EH (cell line): ENCODE measurements at places on chromosomes 2 and 18.

GRCh38 chr2:56314796-56315195, 131.0 kb downstream of the CCDC85A start:
- DNase-seq: peak; percentile 23

GRCh38 chr2:47724221-47724981, 58.5 kb upstream of the MSH6 start:
- peak; percentile 1 for DNase-seq

DNA sequence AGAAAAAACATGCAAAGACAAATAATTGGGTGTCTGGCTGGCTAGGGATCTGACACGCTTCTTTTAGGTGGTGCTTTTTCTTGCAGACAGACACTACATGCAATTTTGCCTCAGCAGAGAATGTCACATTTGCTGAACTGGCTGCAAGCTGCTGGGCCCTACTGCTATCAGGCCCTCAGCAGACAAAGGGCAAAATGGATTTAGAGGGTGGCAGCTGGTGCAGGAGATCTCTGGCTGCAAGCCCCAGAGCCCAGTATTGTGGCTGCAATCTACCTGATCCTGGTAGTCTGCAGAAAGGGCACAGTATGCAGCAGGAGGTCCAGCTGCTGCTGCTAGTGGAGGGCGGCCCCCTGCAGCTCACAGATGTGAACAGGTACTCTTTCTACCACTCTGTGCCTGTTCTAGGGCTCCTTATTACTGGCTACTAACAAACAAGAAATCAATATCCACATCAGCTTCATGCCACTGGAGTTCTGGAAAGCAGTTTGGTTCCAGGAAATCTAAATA, 796.7 kb upstream of the CELF4 start:
- DNase-seq: no peak

DNA sequence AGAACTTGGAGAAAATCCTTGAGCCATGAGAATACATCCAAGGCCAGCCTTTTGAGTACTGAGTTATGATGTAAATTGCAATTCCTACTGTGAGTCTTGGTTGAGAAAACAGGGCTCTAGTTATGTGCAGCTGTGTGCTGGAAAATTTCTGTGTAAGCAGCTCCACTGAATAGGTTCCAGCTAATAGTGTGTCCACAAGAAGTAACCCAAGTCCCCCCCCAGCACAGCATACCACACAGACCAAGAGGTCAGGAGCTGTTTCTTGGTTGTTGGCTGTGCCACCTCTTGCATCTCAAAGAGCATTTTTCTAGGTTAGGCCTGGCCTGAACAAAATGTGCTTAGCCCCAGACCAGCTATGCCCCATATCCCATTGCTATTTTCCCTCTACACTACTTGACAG, 36.8 kb upstream of the APCDD1 start:
- DNase-seq: peak; percentile 33

GRCh38 chr2:150491943-150492342, 4.5 kb upstream of the RND3 start:
- peak; percentile 83 for DNase-seq

- DNase-seq: peak; percentile 79
Measured at GRCh38 chr2:70861777-70862625, 26.4 kb upstream of the CD207 start.

DNA sequence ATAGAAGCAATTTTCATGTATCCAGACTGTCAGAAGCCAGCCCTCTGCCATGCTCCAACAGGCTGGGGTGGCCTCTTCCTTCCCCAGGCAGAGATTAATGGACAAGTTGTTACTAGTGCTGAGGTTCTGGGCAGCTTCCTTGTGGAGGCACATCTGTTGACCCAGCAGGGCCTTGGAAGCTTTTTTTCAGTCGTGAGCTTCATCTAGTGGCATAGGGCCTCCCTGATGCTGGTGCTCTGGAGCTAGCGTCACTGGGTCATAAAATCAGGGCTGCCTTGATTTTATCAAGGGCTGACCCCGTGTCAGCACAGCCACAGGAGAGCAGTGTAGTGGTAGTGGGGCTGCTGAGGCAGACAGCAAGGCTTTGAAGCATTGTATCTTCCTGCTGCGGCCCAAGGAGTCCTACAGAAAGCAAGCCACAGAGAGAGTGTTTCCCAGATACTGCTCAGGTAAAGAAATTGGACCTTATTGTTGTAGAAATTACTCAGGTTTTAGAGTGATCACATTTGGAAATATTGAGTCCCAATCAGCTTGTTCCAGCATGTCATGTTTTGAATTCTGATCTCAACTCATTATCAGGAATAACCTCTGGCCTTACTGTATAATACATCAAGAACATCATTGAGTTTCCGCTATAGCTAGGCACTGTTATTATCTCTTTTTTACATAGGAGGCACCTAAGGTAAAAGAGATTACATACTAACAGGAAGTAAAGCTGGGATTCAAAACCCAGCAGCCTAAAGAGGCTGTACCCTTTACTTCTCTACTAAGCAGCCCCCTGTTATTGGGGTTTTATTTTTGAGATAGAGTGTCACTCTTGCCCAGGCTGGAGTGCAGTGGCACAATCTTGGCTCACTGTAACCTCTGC, 92.3 kb upstream of the ALPP start:
- DNase-seq: no peak

GRCh38 chr18:74281980-74282754, 9.6 kb downstream of the CYB5A start:
- DNase-seq: no peak

GRCh38 chr2:85116207-85116606, 17.0 kb upstream of the TCF7L1 start:
- DNase-seq: no peak

DNA sequence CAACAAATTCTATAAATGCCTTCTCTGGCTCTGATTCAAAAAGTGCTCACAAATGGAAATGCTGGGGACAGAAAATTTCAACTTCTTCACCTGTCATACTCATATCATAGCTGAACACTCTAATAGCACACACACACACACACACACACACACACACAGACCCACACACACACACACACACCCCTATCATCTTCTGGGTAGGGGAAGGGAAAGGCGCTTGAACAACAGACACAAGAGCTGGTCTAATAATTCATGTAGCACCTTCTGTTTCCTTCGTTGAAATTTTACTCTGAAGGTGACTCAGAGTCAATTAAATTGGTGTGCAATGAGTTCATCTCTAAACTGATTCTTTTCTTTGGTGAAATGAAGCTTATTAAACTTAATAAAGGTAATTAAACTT, 32.9 kb downstream of the CD28 start:
- no peak for DNase-seq

DNA sequence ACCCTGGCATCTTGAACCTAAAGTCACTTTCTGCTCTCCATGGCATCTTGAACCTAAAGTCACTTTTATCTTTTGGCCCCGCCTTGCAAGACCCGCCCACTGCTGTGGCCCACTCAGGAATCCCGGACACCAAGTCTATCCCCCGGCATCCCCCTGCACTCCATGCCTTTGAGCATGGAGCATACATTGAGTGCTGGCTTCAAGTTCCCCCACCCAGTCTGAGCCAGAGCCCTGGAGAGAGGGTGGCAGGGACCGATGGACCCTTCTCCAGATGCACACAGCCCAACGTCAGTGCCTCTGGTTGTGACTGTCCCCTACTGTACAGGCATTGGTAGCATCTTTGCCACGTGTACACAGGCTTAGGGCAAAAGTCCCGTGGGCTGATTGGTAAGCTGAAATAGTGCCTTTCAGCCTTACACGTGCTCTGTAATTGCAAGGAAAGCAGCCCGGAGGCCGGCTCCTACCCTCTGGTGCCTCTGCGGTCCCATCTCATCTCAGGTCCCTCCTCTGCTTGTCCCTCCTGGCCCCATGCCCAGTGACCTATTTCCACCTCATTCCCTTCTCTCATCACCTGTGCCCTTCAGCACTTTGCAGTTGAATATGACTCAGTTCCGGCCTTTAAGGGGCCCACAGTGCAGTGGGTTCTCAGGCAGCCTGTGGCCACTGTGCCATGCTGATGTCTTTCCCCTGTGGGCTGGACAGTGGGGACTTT, 154.0 kb downstream of the INHBB start:
- DNase-seq: no peak

- no peak for DNase-seq
Measured at GRCh38 chr18:9835825-9836224, 49.9 kb upstream of the TXNDC2 start.
